ENCODE measurements at places on chromosomes 11 and 22.

- DNase-seq, result no peak
Measured at GRCh38 chr22:26660356-26660755, 3.0 kb downstream of the MIAT start.

- DNase-seq, result no peak
Measured at GRCh38 chr11:31943056-31943780, 132.1 kb upstream of the PAX6 start.

GRCh38 chr11:20178976-20179375, 18.7 kb upstream of the DBX1 start:
- no peak for DNase-seq

DNA sequence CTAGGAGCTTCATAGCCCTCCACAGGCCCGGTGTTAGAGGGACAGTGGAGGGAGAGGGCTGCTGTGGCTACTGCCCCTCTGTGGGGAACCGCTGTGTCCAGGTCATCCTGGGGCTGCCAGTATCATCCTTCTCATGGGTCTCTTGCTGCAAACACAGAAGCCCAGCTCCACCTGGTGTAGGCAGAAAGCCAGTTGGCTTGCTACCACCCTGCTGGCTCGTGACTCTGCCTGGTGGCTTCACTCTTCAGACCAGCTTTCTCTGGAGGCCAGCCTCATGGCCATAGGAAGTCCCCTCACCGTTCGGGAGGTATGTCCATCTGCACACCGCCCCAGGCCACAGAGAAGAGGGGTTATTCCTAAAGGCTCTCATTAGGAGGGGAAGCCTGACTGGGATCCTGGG, 19.4 kb upstream of the SUSD2 start:
- DNase-seq, result no peak

- DNase-seq, result no peak
Measured at GRCh38 chr22:42889304-42889703, 32.2 kb upstream of the ARFGAP3 start.

GRCh38 chr11:17528906-17529843, 15.0 kb downstream of the USH1C start:
- no peak for DNase-seq

GRCh38 chr11:63543711-63544110, 7.1 kb downstream of the PLAAT4 start:
- no peak for DNase-seq

- DNase-seq, result no peak
Measured at GRCh38 chr11:66745356-66746235, 16.6 kb upstream of the SPTBN2 start.

GRCh38 chr22:32986766-32987040, 71.5 kb downstream of the SYN3 start:
- DNase-seq, result no peak

DNA sequence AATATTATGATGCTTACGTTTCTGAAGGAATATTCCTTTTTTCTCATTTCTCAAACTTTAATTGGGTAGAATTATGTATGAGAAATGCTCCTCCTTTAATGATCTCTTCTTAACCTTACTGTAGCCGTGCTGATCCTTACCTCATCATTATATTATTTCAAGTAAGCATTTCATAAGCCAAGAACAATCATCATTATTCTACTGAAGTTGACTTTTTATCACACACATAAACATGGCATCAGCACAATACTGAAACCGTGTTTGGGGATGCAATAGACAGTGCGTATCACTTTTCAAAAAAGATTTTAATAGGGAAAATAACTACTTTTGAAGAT, 162.8 kb downstream of the ARHGAP42 start:
- DNase-seq, result no peak

GRCh38 chr11:8102965-8103364, 22.0 kb downstream of the TUB start:
- no peak for DNase-seq

Data from NCI-H187 (cell line).